ENCODE measurements at places on chromosomes 7 and 10.
A peak's percentile ranks its signal among the peaks of the same experiment; 100 is the strongest.

DNA sequence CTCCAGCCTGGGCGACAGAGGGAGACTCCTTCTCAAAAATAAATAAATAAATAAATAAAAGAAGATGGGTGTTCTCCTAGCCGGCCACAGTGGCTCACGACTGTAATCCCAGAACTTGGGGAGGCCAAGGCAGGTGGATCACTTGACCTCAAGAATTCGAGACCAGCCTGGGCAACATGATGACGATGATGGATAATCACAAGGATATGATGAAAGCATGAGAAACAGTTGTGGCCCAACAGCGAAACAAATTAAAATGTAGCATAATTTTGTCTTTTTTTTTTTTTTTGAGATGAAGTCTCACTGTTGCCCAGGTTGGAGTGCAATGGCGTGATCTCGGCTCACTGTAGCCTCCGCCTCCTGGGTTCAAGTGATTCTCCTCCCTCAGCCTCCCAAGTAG is 12.9 kb downstream of the ZNF786 start:
- no peak for DNase-seq
- H3K27me3 ChIP-seq = no peaks in the 10 kb centered on the region
- no peak overlapping the region for H3K4me3 ChIP-seq
- peaks cover 18% of the 10 kb centered on the region for H3K36me3 ChIP-seq
- H3K27ac ChIP-seq = no peak overlapping the region

GRCh38 chr10:31554556-31554955 is 235.5 kb downstream of the ZEB1 start:
- H3K36me3 ChIP-seq = no peaks in the 10 kb centered on the region
- no peak overlapping the region for H3K27ac ChIP-seq
- H3K4me3 ChIP-seq = no peak overlapping the region
- H3K27me3 ChIP-seq = no peaks in the 10 kb centered on the region

GRCh38 chr10:76218035-76218434 is 786.6 kb downstream of the LRMDA start:
- H3K4me3 ChIP-seq = no peak overlapping the region
- no peak for DNase-seq
- no peak overlapping the region for H3K27ac ChIP-seq
- no peaks in the 10 kb centered on the region for H3K27me3 ChIP-seq

- peaks cover 90% of the 10 kb centered on the region for H3K36me3 ChIP-seq
- no peak for DNase-seq
- peaks cover 7% of the 10 kb centered on the region for H3K4me1 ChIP-seq
- no peaks in the 10 kb centered on the region for H3K27me3 ChIP-seq
- H3K27ac ChIP-seq = no peak overlapping the region
Observed at GRCh38 chr10:74114041-74114448, 36.6 kb downstream of the AP3M1 start.

DNA sequence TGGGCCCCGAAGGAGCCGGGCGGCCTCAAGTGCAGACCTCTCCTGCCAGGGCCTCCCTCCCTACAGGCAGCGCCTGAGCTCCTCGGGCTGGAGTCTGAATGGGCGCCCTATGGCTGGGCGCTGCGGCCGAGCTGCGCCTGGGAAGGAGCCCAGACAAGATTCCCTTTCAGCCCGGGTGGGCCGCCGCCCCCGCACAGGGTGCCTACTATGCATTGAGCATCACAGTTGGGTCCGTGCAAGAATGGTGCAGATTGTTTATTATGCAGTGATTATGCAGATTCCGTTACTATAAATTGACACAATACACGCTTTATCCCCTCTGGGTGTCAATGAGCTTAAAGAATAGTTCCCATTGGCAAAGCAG is 77.2 kb upstream of the PDGFA start:
- H3K4me1 ChIP-seq = no peaks in the 10 kb centered on the region
- no peak overlapping the region for H3K4me3 ChIP-seq
- no peaks in the 10 kb centered on the region for H3K27me3 ChIP-seq
- H3K36me3 ChIP-seq = peaks cover 8% of the 10 kb centered on the region
- H3K27ac ChIP-seq = no peak overlapping the region
- DNase-seq = peak; percentile 54

DNA sequence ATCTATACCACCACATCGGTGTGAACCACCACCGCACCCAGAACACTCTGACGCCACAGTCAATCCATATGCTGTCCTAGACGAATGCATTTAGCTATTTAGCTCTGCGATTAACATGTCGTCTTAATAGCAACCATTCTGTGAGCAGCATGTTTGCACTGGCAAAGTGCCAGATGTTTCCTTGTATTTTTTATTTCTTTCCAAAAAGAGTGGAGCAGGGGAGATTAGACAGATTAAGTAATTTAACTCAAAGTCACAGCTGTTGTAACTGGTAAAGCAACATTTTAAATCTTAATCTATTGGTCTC is 57.0 kb upstream of the ARL4A start:
- no peaks in the 10 kb centered on the region for H3K4me1 ChIP-seq
- H3K27ac ChIP-seq = no peak overlapping the region
- no peak for DNase-seq
- H3K27me3 ChIP-seq = no peaks in the 10 kb centered on the region

DNA sequence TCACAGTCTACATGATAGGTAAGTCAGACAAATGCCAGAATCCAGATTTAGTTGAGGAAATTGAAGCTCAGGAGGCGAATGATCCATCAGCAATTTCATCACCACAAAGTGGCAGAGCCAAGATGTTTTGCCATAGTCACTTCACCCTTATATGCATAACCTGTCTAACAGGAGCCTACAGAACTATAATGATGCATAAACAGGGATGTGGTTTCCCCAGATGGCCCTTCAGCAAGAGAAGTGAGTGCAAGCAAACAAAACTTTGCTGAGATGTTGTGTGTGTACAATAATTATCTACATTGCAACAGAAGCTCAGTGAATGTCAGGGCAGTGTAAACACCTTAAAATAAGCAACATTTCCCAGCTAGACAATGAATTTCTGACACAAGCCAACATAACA is 28.6 kb downstream of the PON3 start:
- no peaks in the 10 kb centered on the region for H3K4me1 ChIP-seq
- no peak overlapping the region for H3K4me3 ChIP-seq
- H3K36me3 ChIP-seq = no peaks in the 10 kb centered on the region
- no peaks in the 10 kb centered on the region for H3K27me3 ChIP-seq
- no peak overlapping the region for H3K27ac ChIP-seq

DNA sequence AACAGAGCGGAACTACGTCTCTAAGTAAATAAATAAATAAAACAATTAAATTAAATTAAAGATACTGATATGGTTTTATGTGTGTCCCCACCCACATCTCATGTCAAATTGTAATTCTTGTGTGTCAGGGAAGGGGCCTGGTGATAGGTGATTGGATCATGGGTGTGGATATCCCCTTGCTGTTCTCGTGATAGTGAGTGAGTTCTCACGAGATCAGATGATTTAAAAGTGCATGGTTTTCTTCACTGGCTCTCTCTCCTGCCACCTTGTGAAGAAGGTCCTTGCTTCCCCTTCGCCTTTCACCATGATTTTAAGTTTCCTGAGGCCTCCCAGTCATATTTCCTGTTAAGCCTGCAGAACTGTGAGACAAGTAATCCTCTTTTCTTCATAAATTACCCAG is 29.0 kb upstream of the OGDHL start:
- no peaks in the 10 kb centered on the region for H3K36me3 ChIP-seq
- no peak overlapping the region for H3K27ac ChIP-seq
- H3K27me3 ChIP-seq = no peaks in the 10 kb centered on the region

GRCh38 chr7:42154173-42154572 is 82.8 kb downstream of the GLI3 start:
- DNase-seq = no peak
- H3K27me3 ChIP-seq = no peaks in the 10 kb centered on the region
- no peaks in the 10 kb centered on the region for H3K36me3 ChIP-seq
- peaks cover 8% of the 10 kb centered on the region for H3K4me1 ChIP-seq
- H3K4me3 ChIP-seq = no peak overlapping the region

GRCh38 chr10:90530521-90530920 is 327.3 kb downstream of the HTR7 start:
- DNase-seq = no peak
- no peak overlapping the region for H3K4me3 ChIP-seq
- no peaks in the 10 kb centered on the region for H3K4me1 ChIP-seq

DNA sequence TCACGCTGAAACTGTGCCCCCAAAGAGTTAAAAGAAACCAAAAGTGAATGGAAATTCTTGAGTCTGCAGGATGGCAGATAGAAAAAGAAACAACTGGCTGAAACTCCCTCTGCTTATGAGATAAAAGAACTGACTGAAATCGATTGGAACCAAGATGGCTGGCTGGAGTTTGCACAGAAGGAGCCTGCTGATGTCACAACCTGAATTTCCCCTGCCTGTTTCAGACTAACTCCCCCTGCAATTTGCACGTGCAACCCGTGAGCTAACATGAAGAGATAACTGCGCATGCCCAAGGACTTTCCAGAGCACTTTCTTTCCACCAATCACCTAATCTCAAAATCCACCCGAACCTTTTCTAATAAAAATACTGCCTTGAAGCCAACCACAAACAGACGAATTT is 435.5 kb downstream of the CALN1 start:
- no peaks in the 10 kb centered on the region for H3K27me3 ChIP-seq
- no peaks in the 10 kb centered on the region for H3K36me3 ChIP-seq
- no peak overlapping the region for H3K27ac ChIP-seq
- no peaks in the 10 kb centered on the region for H3K4me1 ChIP-seq
- H3K4me3 ChIP-seq = no peak overlapping the region

DNA sequence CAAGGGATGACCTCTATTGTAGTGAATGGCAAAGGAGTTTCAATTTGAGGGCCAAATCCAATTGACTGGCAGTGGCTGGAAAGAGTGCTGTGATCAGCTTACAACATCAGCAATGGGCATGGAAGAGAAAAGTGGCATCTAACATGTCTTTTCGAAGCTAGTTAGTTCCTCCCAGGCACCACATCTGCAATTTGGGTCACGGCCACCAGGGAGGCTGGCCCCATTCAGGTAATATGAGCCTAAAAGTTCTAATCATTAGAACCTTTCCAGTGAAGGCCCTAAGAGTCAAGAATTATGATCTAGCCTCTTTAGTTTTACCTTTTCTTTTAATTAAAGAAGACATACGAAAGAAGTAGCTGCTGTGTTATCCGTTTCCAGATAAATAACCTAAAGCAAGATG is 17.3 kb downstream of the CRTAC1 start:
- no peaks in the 10 kb centered on the region for H3K4me1 ChIP-seq
- peaks cover 6% of the 10 kb centered on the region for H3K27me3 ChIP-seq
- H3K27ac ChIP-seq = no peak overlapping the region
- no peak for DNase-seq
- no peaks in the 10 kb centered on the region for H3K36me3 ChIP-seq

- no peaks in the 10 kb centered on the region for H3K4me1 ChIP-seq
- no peak overlapping the region for H3K4me3 ChIP-seq
- no peak overlapping the region for H3K27ac ChIP-seq
Observed at GRCh38 chr10:45034301-45034700, 33.6 kb downstream of the ZNF22 start.

DNA sequence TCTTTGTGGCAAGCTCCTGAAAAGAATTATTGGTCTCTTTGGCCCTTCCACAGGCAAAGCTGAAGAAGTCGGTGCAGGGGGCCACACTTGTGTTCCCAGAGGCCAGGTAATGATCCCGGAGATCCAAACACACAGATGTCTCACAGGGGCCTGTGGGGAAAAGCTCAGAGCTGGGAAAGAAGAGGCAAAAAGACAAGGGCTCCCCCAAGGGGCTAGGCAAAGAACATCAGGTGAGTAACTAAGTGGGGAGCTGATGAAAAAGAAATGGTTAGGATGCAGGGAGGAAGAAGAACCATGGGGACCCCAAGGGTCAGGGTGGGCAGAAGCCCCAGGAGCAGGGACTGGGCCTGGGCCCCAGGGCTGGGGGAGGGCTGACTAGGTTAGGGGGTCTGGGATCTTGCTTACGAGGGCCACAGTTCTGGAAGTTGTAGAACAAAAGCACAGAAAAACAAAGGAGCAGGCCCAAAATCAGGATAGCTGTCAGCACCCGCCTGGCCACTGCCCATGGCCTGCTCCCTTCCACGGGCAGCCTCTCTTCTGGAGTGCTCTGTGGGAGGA is 1.1 kb downstream of the KEL start:
- H3K27ac ChIP-seq = no peak overlapping the region
- H3K27me3 ChIP-seq = no peaks in the 10 kb centered on the region
- peaks cover 15% of the 10 kb centered on the region for H3K4me1 ChIP-seq
- H3K4me3 ChIP-seq = no peak overlapping the region
- DNase-seq = no peak

- no peak overlapping the region for H3K27ac ChIP-seq
- DNase-seq = no peak
- H3K4me3 ChIP-seq = no peak overlapping the region
- peaks cover 24% of the 10 kb centered on the region for H3K36me3 ChIP-seq
Observed at GRCh38 chr10:103783681-103784080, 71.7 kb downstream of the SH3PXD2A start.

GRCh38 chr10:14562218-14563075 is 212.2 kb downstream of the FAM107B start:
- no peak for DNase-seq
- no peaks in the 10 kb centered on the region for H3K36me3 ChIP-seq
- no peak overlapping the region for H3K4me3 ChIP-seq
- no peak overlapping the region for H3K27ac ChIP-seq
- H3K4me1 ChIP-seq = peaks cover 11% of the 10 kb centered on the region

- no peaks in the 10 kb centered on the region for H3K27me3 ChIP-seq
- no peaks in the 10 kb centered on the region for H3K36me3 ChIP-seq
- DNase-seq = no peak
- H3K4me1 ChIP-seq = no peaks in the 10 kb centered on the region
- H3K27ac ChIP-seq = peak overlapping the region; percentile 17
Observed at GRCh38 chr10:13949844-13950542, 363.2 kb downstream of the PRPF18 start.

- H3K4me3 ChIP-seq = no peak overlapping the region
- H3K27ac ChIP-seq = no peak overlapping the region
- DNase-seq = no peak
- H3K36me3 ChIP-seq = no peaks in the 10 kb centered on the region
Observed at GRCh38 chr7:19853261-19853832, 79.9 kb upstream of the TMEM196 start.

DNA sequence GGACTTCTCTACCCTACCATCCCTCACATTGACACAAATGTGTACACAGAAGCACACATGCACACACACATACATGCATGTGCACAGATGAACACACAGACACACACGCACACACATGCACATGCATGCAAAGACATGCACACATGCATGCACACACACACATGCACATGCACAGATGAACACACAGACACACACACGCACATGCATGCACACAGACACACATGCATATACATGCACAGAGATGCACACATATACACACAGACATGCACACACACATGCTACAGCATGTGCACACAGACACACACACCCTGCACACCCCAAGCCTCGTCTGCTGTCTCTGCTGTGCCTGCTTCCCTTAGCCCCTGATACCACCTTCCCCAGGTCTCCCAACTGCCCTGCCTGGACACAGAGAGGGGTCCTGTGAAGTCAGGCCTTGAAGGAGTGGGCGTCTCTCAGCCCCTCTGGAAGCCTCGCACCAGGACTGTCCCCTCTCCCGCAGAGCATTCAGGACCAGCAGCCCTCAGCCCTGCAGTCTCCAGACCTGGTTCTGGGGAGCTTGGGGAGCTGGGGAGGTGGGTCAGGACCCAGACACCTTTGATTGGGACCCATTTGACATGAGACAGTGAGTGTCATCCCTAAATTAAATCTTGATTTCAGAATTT is 181.8 kb downstream of the DNAJB6 start:
- no peak overlapping the region for H3K4me3 ChIP-seq
- H3K27ac ChIP-seq = no peak overlapping the region
- peaks cover 20% of the 10 kb centered on the region for H3K27me3 ChIP-seq
- peak; percentile 39 for DNase-seq
- H3K4me1 ChIP-seq = no peaks in the 10 kb centered on the region
- H3K36me3 ChIP-seq = no peaks in the 10 kb centered on the region

GRCh38 chr7:47647918-47648250 is 66.0 kb upstream of the TNS3 start:
- H3K27me3 ChIP-seq = no peaks in the 10 kb centered on the region
- DNase-seq = no peak
- peaks cover 11% of the 10 kb centered on the region for H3K4me1 ChIP-seq

- DNase-seq = no peak
- no peaks in the 10 kb centered on the region for H3K27me3 ChIP-seq
- no peaks in the 10 kb centered on the region for H3K36me3 ChIP-seq
- H3K4me3 ChIP-seq = no peak overlapping the region
Observed at GRCh38 chr7:29167721-29168120, 21.4 kb upstream of the CPVL start.

Measured in RWPE2 (cell line).